ENCODE measurements at places on chromosomes 3 and 15.

- no peak for DNase-seq
Measured at GRCh38 chr3:58748024-58748423, 81.5 kb upstream of the FAM3D start.

DNA sequence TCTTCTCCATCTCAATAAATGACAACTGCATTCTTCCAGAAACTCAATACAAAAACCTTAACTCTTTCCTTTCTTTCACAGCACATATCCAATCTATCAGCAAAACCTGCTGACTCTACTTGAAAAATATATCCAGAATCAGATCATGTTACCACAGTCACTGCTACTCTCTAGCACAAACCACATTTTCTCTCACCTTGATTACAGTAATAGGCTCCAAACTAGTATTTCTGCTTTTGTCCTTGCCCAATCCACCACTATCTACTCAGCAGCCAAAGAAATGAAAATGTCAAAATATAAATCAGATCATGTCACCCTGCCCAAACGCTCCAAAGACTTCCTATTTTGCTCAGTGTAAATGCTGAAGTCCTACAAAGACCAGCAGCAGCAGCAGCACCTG lies 15.2 kb downstream of the TMCC1 start:
- DNase-seq = no peak

- no peak for DNase-seq
Measured at GRCh38 chr3:13801361-13802204, 78.3 kb downstream of the WNT7A start.

DNA sequence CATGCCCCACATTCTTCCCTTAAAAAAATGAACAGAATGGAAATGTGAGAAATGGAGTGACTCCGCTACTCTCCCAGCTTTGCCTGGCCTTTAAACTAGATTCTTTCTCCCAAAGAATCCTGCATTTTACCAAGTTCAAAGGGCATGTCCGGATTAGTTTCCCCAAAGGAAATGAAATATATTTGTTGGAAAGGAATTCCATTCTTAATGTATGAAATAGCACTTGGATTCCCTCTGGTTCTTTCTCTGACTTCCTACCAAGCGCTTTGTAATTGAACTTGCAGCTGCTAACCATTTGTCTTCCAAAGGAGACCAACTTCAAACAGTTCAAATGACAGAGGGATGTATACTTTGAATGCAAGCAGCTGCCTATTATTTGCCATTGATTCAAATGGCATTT lies 18.9 kb downstream of the MAP2K1 start:
- DNase-seq = no peak

DNA sequence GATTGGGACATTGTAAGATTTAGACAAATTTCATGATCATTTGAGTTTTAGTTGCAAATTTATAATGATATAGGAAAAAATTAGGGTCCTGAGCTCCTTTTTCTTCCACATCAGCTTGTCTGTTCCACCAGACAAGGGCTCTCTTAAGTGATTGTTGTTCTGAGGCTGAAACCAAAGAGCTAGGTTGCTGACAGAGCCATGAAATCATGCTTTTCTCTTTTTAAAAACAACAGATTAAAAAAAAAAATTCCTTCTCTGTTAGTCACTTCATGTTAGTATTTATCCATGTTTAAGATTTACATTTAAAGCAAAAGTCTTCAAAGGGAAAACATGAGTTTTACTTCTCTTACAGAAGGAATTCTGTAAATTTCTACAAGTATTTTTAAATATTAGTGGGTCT lies 56.8 kb downstream of the ATP2C1 start:
- DNase-seq = no peak

DNA sequence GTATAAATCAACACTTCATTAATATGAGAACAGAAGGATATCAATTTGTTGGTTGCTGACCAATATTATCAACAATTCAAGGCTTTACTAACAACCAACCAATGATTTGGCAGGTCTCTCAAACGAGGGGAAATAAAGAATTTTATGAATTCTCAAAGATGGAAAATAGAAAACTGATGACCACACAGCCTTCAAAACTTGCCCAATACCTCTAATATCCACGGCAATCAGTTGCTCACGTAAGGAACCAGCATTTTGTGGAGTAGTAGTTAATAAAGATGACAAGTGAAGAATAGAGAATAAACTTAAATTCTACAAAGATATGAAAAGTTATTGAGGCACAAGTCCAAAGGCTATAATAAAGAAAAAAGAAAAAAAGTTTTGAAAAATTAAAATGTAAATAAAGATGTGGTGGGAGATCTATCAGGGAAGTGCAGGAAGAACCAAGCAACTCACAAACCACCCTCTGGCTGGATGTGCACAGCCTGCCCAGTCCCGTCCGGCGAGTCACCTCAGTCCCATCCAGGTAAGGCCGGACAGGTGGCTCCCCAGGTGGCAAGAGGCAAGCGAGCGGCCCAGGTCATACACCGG lies 808 bp downstream of the GK5 start:
- no peak for DNase-seq

DNA sequence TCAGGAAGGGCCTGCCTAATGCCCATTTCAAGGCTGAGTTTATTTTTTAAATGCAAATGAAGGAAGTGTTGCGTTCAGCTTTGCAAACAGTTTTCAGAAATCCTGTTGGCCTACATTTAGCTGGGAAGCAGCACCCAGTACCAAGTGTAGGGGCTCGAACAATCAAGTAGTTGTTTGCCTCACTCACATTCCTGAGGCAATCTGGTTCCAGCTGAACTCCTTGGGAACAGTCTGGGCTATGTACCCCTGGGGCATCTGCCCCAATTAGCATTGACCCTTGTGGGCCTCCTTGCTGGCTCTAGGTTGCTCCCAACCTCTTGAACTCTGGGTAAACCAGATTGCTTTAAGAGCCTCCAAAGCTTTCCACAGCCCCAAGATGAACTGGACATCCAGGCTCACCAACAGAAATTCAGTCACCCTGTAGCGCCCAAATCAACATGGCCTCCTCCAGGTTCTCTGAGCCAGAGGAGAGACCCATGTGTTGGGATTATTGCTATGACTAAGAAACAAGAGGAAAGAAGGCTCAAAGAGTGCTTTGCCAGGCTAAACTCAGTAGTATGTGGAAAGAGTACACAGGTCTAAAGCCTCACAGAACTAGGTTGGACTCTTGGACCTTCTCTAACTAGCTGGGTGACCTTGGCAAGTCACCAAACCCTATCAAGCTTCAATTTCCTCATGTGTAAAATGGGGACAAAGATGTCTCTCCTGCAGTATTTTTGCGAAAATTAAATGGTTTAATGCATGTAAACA lies 532.7 kb downstream of the SOX2 start:
- DNase-seq = no peak

GRCh38 chr3:21269882-21270281 lies 481.1 kb downstream of the ZNF385D start:
- no peak for DNase-seq

DNA sequence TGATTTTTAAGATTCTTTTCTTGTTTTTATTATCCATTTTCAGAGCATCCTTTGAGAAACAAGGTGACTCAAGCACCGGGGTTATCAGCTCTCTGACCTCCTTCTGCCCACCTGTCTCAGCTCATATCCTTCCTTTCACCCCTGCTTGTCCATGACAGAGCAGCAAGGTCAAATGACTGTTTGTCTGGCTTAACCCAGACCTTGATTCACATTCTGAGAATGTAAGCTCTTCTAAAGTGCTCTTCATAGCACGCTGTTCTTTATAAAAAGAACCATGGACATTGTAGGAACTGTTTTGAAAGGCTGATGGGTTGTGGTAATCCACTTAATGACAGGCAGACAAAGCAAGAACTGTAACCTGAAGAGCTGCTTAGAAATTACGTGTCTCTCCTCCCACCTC lies 122.5 kb downstream of the CHST2 start:
- no peak for DNase-seq

- DNase-seq = no peak
Measured at GRCh38 chr3:175564363-175564762, 705.2 kb downstream of the NAALADL2 start.

DNA sequence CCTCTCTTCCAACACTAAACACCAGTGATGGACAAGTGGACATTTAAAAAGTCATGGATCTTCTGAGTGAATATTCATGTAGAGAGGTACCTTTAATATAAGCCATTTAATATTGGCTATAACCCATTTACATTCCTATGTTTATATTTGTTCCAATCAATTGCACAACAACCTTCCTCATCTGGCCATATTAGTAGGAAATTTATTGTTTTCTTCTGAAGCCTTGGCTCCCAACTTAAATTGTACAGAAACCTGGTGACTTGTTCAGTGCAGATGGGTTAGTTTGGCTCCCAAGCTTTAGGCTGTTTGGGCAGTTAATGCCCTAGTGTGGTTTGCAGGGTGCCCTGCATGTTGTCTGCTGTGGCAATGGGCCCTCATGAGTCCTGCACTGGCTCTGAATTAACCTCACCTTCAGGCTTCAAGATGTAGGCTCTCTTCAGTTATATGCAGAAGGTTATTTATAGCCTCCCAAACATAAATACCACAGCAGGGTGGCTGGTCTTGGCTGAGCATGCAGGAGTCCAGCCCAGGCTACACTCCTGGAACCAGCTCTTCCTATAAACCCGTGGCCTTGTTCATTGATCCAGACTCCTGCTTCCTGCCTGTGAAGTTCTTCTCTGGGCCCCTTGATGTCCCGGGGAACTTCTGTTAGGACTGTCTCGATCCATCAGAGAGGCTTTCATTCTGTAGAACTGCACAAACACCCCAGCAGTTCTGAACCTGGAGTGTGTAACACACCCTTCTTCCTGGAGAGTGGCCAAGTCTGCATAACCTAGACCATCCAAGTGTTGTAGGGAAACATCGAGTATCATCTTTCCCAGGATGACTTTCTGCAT lies 57.0 kb downstream of the DUT start:
- DNase-seq = no peak

- DNase-seq = no peak
Measured at GRCh38 chr3:152646004-152646403, 188.9 kb upstream of the P2RY1 start.

GRCh38 chr15:40755812-40756208 lies 756 bp upstream of the RMDN3 start:
- DNase-seq = no peak

GRCh38 chr15:29392358-29392757 lies 122.7 kb upstream of the NSMCE3 start:
- DNase-seq = no peak

DNA sequence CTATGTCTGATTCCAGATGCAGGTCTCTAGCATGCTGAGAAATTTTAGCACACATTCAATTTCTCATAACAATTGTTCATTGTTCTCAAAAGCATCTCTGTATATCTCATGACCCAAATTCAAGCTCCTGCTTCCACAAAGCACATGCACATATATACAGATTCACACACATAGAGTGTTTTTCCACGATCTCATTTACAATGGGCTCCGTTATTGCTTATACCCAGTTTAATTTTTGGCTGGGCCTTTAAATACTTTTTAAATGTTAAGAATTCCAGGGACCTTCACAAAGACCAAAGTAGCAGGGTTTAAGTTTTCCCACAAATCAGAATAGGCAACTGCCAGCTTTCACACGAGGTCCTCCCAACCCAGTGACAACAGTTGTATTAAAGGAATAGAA lies 333.5 kb upstream of the SEMA6D start:
- DNase-seq = no peak

DNA sequence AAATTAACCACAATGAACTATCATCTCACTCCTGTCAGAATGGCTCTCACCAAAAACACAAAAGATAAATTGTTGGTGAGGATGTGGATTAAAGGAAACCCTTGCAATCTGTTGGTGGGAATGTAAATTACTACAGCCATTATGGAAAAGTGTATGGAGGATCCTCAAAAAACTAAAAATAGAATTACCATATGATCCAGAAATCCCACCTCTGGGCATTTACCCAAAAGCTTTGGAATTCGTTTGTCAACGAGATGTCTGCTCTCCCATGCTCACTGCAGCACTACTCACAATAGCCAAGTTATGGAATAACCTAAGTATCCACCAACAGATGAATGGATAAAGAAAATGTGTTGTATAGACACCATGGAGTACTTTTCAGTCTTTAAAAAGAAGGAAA lies 21.6 kb downstream of the FSIP1 start:
- DNase-seq = no peak

DNA sequence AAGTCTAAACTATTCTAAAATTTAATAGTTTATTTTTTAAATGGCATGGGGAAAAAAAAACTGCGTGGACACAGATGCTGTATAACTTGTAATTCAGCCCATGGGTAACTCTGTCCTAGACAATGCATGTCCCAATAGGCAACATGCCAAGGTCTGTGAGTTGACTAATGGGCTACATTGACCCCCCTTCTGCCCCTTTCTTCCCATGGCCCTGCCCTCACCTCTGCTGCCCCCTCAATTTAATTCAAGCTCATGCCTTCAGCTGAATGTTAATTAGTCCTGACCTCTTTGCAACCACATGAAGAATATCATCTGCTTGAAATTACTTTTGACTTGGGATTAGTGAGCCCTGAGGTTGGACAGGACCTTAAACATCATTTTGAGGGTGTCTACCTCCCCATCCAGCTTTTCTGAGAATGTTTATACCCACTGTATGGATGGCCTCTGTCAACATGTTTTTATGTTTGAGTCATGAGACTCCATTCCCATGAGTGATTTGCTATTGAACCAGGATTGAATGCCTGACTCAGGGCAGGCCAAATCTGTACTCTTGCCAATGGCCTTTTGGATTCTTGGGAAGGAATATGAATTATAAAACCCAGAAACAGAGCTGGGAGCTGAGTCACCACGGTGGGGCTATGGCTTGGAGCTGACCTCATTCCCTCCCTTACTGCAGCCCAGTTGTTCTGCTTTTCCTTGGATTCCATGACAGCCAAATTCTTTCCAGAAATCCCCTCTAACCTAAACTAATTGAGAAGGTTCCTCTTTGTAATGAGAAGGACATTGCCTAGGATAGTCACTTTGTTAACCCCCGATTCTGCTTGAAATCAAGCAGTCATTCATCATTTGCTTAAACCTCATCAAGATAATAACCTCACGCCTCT lies 33.5 kb upstream of the PDE8A start:
- no peak for DNase-seq

DNA sequence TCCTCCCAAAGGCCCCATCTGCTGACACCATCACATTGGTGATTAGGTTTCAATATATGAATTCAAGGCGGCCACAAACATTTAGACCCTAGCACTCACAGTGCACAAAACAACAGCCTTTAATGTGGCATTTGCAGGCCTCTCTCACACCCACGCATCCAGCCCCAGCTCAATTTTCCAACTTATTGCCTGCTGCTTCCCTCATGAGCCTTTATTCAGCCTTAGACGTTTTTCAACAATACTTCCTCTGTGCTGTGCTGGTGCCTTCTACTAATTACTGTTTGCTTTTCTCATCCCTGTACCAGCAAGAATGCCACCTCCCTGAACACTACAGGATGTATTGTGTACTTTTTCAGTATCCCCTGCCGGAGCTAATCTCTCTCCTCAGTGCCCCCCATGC lies 334.6 kb downstream of the GABRB3 start:
- DNase-seq = no peak

GRCh38 chr3:43620831-43621655 lies 768 bp downstream of the ANO10 start:
- DNase-seq = no peak

- DNase-seq = no peak
Measured at GRCh38 chr15:28093752-28094535, 5.2 kb downstream of the OCA2 start.
